Renal pelvis (tissue), 12 donors: ENCODE measurements at places on chromosomes 5 and 9.

- DNase-seq: no peak
These were observed 260.3 kb upstream of the KLF4 start for GRCh38 chr9:107749787-107750444.

- no peak for DNase-seq
These were observed 5.1 kb downstream of the ARL14EPL start for GRCh38 chr5:116037236-116037822.

GRCh38 chr9:110555551-110556331 lies 23.8 kb downstream of the SVEP1 start:
- peak; percentile 73 for DNase-seq

DNA sequence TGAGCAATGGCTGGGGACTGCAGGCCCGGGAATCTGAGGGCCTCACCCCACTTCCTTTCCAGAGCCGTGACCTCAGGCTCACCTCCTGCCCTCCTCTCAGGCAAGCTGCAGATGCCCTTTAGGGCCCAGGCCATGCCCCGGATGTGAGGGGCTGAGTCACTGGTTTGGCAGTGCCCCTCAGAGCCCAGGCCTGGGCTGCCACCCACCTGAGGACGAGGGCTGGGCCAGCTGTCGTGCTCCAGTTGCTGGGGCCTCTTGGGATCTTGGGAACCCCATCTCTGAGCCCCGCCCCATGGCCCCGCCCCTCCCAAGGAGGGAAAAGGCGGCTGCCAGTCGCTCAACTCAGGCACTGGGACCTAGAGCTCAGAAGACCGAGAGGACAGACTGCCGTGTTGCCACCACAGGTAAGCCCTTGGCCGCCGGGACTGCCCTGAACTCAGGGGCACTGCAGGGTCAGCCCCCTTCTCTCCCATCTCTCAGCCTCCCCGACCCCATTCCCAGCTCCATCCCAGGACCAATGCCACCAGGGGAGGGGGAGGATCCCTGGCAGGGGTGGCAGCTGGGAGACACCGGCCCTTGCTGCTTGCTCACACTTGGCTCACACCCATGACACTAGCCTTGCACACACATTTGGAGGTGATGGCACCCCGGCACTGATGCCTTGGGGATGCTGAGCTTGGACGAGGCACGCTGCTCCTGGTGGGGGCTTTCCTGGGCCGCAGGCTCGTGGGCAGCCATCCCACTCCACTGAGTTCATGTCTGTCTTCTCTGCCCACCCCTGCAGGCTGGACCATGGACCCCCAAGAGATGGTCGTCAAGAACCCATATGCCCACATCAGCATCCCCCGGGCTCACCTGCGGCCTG lies at the start of gene CYSRT1:
Gene CYSRT1, plus strand, starts transcription at position 345 of the 865 bp plus-strand sequence. Its CDS starts 448 bp downstream, at position 793.
- DNase-seq: no peak

DNA sequence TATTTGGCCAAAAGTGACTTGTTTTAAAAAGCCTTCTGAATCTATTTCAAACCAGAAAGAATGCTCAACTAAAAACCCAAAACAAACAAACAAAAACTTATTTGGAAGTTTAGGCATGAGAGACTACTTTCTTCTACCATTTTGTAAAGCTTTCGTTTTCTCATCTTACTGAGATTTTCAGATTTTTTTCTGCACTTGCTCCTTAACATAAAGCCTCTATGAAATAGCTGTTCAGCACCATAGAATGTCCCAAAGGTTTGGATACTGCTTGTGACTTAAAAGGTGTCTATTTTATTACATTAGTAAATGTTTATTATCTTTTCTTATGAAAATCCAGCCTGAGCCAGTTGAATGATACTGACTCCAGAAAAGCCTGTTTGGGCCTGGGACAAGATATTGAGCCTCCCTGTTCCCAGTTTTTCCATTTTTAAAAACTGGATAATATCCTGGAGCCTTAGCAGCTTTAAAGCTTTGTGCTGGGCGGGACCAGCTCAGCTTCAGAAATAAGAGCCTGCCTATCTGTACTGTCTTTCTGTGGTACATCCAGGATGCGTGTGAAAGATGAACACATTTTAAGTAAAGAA lies 292.6 kb downstream of the ZSWIM6 start:
- DNase-seq: no peak

DNA sequence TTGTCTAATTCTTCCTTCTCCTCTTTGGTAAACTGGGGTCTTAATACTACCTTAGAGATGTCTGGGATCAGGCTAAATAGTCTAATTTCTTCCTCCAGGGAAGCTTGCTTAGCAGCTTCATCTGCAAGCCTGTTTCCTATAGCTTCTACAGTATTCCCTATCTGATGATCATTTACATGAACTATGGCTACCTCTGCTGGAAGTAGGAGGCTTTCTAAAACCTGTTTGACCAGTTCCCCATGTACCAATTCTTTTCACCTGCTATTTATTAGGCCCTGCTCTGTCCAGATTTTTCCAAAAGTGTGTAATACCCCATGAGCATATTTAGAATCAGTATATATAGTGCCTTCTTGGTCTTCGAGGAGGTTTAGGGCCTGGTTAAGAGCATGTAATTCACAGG lies 619.8 kb downstream of the HINT1 start:
- no peak for DNase-seq

- peak; percentile 61 for DNase-seq
These were observed 38.1 kb downstream of the MRPS27 start for GRCh38 chr5:72281764-72282499.

- DNase-seq: no peak
These were observed 4.6 kb downstream of the DCANP1 start for GRCh38 chr5:135442431-135443160.

DNA sequence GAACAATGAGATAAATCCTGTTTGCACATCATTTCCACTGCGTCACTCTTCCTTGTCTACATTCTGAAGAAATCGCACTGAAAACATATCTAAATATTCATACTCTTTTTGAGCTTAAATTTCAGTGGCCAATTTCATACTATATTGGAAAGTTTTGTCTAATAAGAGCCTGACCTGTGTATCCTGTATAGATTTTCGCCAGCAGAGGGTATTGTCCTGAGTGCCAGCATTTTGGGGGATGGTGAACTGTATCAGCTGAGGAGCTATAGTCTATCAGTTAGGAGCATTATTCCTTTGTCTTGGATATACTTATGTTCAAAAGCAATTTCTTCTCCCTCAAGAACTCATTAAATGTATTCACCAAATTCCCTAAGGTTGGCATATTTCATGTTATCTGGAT lies 102.3 kb downstream of the SEMA6A start:
- no peak for DNase-seq
